Activated T-cell treated with anti-CD3 and anti-CD28 coated beads for 4 hours (primary cell): ENCODE measurements at places on chromosomes 13 and 19.

GRCh38 chr13:40230833-40231266, 435.6 kb downstream of the FOXO1 start:
- no peak for DNase-seq

GRCh38 chr13:84605927-84606326, 723.7 kb upstream of the SLITRK1 start:
- DNase-seq: no peak

- DNase-seq: no peak
These were observed 378.0 kb downstream of the TBC1D4 start for GRCh38 chr13:75103976-75104375.

GRCh38 chr13:60227158-60227557, 63.4 kb upstream of the DIAPH3 start:
- DNase-seq: no peak

DNA sequence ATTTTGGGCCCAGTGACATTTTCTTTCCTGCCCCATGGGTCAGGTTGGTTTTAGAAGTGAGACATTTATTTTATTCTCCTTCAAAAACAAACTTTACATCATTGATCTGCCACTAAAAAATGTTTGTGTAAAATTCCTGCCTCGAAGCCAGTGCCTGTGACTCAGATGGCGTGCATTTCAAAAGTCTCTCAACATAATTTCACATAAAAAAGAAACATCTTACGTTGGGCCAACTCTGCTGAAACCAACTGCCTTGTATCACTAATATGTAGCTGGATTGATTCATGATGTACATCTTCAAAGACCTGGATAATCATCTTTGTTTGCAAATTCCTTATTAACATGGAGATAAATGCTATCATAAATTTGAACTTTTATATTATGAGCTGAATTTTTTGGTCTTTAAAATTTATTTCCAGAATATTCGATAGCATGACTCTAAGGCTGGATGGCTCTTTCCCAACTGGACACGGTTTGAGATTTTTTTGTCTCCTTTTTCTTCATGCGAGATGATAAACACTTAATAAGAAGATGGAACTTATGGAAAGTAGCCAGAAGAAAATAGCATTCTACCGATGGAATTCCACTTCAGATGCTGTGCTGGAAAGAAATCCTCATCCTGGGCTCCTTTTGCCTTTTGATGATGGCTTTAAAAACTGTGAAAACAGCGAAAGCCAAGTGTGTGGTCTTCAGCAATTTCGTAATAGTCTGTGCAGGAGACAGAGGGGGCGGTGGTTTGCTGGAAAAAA, 420.5 kb downstream of the FGF9 start:
- DNase-seq: no peak

GRCh38 chr13:108560093-108560492, 69.3 kb upstream of the MYO16 start:
- DNase-seq: no peak

DNA sequence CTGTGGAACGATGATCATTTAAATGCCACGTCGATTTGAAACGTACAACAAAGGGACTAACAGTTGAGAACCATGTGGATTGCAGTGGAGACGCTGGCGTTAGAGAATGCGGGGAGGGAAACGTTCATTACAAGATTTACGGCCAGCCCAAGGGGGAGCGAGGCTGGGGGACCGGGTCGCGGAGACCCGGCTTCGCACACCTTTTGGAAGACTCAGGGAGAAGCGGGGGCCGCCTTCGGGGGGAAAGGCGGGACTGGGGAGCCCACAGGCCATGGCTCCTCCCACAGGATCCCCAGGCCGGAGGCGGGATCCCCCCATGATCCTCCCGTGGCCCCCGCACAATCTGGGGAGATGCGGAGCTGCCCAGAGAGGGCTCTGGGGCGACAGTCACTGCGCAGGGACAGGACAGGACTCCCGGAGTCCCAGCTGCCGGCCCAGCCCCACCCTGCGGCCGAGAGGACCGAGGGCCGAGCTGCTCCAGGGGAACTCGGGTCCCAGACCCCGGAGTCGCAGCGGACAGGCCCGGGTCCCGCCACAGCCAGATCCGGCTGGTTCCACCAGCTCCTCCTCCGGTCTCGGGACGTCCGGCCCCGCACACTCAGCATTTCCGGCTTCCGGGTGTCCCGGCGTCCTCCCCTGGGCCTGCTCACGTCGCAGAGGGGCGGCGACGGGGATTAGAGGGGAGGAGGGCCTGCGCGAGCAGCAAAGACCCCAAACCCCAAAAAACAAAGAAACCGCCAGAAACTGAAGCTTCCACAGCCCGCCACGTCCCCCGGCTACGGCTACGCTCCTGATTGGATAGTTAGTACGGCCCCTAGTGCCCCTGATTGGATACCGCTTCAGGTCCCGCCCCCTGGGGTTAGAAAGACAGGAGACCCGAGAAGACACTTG, 21.1 kb upstream of the OR10H1 start:
- DNase-seq: peak; percentile 92

DNA sequence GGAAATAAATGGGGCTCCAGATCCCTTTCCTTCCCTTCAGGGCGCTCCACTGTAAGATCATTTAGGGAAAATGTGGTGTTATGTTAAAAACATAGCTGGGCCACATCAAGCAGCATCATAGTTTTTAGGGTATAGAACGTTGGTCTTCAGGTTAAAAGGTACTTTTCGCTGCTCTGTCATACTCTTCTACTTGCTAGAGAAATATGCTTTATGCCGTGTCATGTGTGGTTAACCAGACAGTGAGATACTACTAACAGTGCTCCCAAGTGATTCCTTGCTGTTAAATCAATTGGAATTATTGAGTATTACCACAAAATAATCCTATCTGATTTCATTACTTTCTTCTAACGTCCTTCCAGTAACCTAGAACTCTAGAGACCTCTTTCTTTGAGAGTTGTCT, 1.1 kb upstream of the NDFIP2 start:
- DNase-seq: no peak

GRCh38 chr19:46634656-46635218, 1.3 kb downstream of the GNG8 start:
- no peak for DNase-seq

DNA sequence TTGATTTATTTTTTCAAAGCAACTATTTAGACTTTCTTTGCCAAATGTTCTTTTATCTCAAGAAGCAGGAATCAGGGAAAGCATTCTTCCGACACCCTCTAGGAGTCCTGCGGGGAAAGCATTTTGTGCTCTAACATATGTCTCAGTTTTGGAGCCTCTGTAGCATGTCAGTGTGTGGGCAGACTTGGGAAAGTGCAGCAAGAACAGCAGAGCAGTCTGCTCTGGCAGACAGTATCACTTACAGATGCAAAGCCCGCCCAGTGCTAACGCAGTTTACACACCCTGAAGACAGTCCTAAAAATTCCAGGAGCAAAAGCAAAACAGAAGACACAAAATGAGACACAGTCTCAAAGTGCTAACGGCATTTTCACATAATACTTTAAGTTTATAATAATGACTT, 393.5 kb downstream of the KLF12 start:
- no peak for DNase-seq

GRCh38 chr19:15112385-15112784, 5.2 kb downstream of the SYDE1 start:
- DNase-seq: no peak

DNA sequence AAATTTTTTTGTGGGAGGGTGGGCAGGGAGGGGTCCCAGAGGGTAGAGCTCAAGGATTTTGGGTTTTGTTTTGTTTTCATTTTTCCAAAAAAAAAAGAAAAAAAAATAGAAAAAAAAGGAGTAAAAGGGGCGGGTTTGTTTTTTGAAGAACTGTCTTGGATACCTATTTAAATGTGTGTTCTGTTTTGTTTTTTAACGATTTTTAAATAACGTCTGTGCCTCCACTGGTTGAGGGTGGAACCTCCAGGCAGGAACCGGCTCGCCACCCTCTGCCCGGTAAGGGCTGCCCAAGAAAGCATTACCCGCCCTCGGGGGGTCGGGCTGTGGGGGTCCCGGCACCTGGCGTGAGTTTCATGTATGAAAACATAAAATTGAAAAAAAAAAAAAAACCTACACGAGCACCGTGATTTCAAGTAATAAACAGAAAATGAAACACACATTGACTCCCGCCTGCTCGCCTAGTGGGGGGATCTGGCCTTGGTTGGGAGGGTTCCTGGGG, 10.4 kb downstream of the MIDN start:
- no peak for DNase-seq

DNA sequence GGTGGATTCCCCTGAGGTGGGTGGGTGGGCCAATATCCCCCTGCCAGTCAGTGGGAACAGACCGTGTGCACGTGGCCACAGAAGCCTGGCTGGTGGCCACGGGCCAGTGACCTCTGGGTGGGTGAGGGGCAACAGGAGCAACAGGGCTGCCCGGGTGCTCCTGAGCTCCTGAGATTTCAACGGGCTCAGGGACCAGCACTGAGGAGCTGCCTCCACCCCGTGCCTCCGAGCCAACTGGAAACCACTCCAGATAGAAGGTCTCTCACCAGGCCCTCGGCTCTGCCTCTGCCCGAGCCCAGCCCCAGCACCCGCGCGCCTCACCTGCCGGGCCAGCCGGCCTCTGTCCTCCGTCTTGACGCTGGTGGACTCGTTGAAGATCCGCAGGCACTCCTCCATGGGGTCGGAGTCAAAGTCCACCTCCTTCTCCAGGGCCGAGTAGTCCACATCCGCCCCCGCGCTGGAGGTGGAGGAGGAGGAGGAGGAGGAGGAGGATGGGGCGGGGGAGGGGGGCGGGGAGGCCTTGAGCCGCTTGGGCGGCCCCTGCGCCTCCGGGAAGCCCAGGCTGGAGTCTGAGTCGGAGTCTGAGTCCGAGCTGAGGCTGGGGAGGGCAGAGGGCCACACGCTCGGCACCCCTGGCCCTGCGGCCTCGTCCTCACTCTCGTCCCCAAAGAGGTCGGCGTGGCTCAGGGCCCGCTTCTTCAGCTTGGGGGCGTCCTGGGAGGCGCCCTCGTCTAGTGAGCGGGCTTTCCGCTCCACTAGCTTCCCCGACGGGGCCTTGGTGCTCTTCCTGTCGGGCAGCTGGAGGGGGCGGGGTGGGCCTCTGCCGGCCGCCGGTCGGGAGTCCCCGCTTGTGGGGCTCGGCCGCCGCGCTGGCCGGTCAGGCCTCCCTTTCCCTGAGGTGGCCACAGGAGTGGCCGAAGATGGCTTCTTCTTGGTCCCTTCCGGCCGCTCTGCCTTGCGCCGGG, 14.8 kb upstream of the ATP8B3 start:
- DNase-seq: no peak

GRCh38 chr13:84528408-84529070, 646.3 kb upstream of the SLITRK1 start:
- no peak for DNase-seq

GRCh38 chr13:99015606-99016490, 38.0 kb upstream of the DOCK9 start:
- no peak for DNase-seq

DNA sequence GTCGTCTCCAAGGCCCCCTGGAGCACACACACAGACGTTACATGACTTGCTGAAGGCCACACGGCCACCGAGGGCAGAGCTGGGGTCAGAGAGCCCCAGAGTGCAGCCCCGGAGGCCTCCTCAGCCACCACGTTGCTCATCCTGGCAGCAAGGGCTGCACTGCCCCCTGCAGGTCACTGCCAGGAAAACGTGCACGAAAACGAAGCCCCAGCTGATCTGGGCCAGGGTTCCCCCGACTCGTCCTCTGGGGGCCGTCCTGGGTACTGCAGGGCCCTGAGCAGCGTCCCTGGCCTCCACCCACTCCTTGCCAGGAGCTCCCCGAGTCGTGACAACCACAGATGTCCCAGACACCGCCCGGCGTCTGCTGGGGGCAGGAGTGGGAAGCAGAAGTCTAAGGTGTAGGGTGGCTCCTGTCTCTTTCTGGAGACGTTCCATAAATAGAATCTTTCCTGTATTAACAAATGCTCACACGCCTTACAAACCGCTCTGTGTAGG, 3.4 kb downstream of the TPGS1 start:
- DNase-seq: peak; percentile 88

DNA sequence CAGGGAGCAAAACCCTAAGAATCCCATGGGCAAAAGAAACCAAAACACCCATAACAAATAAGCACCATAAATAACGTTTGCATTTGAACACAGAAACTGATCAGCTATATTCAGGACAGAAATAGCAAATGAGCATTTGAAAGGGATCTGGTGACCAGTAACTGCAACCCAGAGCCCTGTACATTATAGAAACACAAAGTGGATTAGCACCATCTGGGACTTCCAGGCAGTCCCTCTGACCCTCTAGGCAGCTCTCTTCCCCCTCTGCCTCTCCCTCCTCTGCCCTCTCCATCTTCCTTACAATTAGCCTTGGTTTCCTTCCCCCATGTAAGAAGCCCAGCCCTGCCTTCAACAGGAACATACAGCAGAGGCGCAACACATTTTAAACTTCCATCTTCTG, 215.0 kb downstream of the DCLK1 start:
- DNase-seq: no peak

GRCh38 chr19:45206328-45206727, 27.7 kb downstream of the BLOC1S3 start:
- DNase-seq: no peak

DNA sequence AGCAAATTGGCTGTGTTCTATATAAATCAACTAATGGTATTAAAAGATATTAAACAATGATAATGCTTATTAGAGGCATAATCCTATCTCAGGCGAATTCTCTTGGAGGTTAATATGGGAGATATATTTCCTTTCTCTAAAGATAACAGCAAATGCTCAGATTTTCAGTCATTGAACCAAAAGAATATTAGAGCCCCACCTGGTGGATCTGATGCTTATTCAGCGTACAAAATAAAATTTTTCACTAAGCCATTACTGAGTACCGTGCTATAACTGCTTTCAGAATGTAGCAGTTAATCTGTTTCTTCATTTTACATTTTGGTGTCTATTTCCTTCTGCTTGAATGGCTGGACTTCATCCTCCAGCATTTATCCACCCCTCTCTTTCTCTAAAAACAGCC, 143.3 kb upstream of the IPO5 start:
- no peak for DNase-seq

DNA sequence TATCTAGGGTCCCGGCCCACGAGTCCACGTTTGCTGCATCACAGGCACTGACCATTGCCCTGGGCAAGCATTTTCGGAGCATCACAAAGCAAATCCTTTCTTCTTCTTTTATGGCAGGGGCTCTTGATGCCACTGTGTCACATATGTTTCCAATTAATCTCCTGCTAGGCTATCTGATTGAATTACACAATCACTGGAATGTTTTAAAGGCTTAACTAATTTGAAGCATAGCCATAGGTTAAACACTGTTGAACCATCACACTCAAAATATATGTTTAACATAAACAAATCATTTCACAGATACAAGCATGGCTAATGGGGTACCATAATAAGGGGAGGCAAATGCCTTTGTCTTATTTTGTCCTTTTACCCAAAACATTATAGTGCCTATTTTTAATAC, 338.3 kb downstream of the POU4F1 start:
- DNase-seq: no peak

DNA sequence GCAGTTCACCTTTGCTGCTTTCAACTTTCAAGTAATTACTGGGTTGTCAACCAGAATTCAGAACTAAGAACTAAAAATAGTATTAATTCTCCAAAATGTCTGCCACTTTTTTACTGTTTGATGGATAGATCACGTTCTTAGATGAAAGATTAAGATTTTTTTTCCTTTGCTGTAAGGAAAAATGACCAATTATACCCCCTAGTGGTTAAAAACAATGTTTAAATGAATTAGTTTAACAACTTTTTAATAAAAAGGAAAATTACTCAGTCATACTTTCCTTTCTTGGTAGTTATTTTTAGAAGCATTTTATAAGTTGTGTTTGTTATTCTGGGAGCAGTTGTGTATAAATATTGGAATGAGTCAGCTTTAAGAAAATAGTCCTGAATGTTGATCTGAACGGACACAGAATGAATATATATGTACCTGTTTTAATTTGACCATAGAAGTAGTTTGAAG, 4.6 kb downstream of the TM9SF2 start:
- no peak for DNase-seq

GRCh38 chr19:16293118-16294091, 31.2 kb upstream of the KLF2 start:
- DNase-seq: no peak

GRCh38 chr19:43711751-43712355, 4.0 kb upstream of the IRGC start:
- no peak for DNase-seq
